Stimulated activated CD4-positive, alpha-beta T cell treated with anti-CD3 and anti-CD28 coated beads, TNF-alpha, amount 100 ng/mL, for 24 hours (primary cell): ENCODE measurements at places on chromosomes 6 and 20.

GRCh38 chr6:2768696-2769095 lies 3.5 kb downstream of the WRNIP1 start:
- DNase-seq, result no peak

GRCh38 chr6:29736563-29736962 lies 13.3 kb downstream of the HLA-F start:
- DNase-seq, result no peak

GRCh38 chr20:39294137-39294725 lies 332.1 kb downstream of the DHX35 start:
- DNase-seq, result no peak

GRCh38 chr20:33415948-33416347 lies 14.6 kb upstream of the CDK5RAP1 start:
- no peak for DNase-seq

GRCh38 chr20:62606016-62606415 lies 36.3 kb upstream of the SLCO4A1 start:
- no peak for DNase-seq

- DNase-seq, result no peak
Observed at GRCh38 chr6:28985462-28986164, 19.5 kb downstream of the ZNF311 start.

GRCh38 chr6:3214898-3215297 lies 12.6 kb downstream of the TUBB2B start:
- DNase-seq, result no peak

DNA sequence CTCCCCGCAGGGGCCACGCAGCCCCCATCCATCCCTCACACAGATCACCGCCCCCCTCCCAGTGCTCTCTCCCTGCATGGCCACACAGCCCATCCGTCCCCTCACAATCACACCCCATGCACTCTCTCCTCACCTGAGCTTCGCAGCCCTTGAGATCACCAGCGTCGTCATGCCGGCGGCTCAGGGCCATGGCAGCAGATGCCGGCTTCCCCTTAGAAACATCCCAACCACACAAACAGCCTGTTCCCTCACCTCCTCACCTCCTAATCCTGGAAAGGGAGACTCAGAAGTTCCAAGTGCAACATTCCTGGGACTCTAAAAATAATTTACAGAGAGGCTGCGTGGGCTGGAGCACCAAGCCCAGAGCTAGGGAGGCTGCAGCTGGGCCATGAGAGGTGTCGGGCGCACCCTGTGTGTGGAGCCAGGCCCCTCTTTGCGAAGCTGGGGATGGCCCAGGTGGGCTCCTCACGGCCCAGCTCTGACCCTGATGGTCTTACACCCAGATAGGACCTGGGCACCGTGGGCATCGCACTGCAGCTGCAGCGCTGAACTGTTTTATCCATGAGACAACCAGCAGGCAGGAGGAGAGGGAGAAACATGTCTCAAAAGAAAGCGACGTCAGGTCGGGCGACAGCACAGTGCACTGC lies 125.3 kb downstream of the DLL1 start:
- DNase-seq, result no peak
